T-cell (primary cell): ENCODE measurements at places on chromosomes 1 and 21.

DNA sequence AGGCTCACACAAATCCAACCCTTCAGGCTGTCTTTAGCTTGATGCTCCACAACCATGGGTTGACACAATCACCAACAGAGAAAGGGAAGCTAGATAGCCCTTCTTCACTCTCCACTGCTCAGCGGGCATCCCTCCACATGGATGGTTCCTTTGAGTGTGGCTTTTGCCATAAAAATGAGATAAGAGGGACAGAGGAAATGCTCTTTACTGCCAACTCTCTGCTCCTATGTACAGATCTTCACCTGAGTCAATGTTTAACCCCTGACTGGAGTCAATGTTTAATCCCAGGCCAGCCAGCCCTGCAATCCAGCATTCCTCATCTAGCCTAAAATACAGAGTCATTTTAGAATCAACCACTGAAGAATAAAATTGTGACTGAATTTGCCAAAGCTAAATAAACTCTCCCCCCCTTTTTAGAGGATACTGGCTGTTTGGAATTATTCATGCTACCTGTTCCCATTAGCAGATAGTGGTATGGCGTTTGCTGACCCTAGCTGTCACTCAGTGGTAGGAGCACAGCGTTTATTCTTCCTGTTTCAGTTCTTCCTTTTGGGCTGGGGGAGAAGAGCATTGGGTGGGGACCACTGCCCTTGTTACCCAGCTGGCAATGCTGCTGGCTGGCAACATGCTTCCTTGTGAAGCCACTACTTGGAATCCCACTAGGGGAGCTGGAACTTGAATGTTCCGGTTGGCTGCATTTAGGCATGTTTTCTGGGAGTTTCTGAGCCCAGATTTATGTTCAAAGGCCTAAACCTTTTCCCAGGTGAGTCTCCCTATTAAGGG lies 5.2 kb upstream of the PIGR start:
- DNase-seq: no peak

GRCh38 chr21:45421071-45421845 lies 16.3 kb downstream of the COL18A1 start:
- no peak for DNase-seq

GRCh38 chr1:200042119-200042551 lies 14.6 kb downstream of the NR5A2 start:
- no peak for DNase-seq

DNA sequence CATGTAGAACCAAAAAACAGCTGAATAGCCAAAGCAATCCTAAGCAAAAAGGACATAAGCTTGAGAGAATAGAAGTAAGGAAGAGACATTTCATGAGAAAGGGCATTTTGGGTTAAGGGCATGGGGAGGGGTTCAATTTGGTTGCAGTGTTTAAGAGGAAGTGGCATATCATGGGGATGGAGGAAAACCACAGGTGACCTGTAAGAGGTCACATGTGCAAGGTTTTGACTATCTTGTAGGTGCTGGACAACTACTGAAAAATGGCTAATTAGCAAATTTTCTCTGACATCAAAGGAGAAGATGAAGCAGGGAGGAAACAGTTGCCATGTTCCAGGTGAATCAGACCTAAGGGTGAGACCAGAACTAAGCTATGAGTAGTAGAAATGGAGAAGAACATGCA lies 31.3 kb upstream of the ROR1 start:
- DNase-seq: no peak

GRCh38 chr1:43018121-43018520 lies 59.5 kb upstream of the SLC2A1 start:
- no peak for DNase-seq

DNA sequence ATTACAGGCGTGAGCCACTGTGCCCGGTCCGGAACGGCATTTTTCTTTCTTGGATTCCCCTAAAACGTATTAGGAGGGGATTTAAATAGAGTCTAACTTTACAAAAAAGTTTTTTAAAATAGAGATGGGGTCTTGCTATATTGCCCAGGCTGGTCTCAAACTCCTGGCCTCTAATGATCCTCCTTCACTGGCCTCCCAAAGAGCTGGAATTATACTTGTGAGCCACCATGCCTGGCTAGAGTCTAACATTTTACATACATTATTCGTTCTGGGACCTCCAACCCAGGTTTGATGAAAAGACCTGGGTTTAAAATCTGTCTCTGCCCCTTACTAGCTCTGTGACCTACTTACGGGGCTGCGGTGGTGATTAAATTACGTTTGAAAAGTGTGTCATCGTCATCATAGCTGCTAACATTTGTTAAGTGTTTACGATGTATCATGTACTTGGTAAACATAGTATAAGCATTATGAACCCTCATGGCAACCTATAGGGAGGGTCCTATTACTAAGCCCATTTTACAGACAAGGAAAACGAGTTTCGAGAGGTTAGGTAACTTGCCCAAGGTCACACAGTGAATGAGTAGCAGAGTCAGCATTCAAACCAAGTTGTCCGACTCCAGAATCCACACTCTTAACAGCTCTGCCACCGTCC lies 24.5 kb downstream of the PLEKHM2 start:
- no peak for DNase-seq

- DNase-seq: no peak
Measured at GRCh38 chr21:21057349-21058062, 59.3 kb downstream of the NCAM2 start.

DNA sequence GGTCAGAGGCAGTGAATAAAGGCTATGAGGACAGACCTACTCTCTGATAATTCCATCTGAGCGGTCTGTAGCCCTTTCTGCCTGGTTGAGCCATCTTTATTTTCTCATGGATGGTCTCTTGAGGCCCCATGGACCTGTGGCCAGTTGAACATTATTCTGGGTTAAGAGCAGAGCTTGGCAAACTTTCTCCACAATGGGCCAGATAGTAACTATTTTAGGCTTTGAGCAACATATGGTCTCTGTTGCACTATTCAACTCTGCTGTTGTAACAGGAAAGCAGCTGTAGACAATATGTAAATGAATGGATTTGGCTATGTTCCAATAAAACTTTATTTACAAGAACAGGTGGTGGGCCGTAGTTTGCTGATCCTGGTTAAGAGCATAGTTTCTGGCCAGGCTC lies 62.7 kb downstream of the KAZN start:
- DNase-seq: no peak

GRCh38 chr1:91176250-91176649 lies 154.4 kb upstream of the ZNF644 start:
- no peak for DNase-seq

GRCh38 chr21:45320261-45321025 lies 32.7 kb upstream of the POFUT2 start:
- no peak for DNase-seq
